ENCODE measurements at places on chromosomes 5 and 9.

GRCh38 chr9:114844766-114845165, 38.9 kb upstream of the TNFSF15 start:
- no peak for DNase-seq

DNA sequence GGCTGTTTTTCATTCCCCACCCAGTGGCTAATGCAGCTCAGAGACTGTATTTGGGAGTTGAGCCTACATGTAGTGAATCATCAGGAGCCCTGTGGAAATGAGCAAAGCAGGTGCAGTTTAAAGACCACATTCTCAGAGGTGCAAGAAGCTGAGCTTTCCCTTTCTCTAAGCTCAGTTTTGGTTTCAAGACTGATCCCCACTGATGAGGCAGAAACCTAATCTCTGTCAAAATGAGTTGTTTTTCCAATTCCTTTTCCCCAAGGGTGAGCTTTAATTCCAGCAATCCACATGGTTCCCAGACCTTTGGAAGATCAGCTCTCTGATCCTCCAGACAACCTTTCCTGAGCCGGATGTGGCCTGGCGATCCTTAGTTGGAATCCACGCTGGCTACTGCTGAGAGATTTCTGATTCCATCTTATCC, 420.5 kb downstream of the EBF1 start:
- no peak for DNase-seq

DNA sequence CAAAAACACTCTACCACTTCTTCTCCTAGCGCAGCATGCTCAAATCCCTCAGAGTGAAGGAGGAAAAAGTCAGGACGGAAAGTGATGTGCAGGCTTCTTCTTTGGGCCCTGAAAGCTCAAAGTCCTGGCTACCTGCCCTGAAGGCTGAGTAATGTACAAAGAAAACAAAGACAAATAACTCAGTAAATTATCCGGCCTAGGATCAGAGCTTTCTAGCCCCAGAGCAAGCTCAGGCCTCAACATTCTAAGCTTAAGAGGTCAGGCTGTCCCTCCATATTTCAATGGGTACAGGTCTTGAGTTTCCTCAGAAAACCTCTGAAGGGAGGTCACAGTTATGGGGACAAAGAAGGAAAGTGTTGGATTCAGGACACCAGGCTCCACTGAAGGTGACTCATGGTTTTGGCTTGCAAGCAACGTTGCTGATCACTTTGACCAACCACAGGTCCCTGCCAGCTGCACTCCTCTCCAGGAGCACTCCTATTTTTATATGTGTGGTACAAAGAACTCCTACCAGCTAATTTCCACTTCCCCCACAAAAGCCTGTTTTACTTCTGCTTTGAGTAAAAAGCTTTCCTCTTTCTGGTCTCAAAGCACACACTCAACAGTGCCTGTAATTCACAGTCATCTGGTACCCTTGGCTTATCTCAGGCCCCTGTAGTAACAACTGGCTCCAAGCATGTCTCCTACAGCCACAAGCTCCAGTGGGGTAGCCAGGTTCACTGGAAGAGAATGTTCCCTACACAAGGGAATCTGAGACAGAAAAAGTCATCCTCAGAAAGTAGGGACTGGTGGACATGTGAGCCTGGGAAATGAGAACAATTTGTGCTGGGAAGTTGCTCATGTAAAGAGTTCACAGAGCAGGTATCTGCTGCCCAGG, 115.7 kb downstream of the UGCG start:
- peak; percentile 62 for DNase-seq

DNA sequence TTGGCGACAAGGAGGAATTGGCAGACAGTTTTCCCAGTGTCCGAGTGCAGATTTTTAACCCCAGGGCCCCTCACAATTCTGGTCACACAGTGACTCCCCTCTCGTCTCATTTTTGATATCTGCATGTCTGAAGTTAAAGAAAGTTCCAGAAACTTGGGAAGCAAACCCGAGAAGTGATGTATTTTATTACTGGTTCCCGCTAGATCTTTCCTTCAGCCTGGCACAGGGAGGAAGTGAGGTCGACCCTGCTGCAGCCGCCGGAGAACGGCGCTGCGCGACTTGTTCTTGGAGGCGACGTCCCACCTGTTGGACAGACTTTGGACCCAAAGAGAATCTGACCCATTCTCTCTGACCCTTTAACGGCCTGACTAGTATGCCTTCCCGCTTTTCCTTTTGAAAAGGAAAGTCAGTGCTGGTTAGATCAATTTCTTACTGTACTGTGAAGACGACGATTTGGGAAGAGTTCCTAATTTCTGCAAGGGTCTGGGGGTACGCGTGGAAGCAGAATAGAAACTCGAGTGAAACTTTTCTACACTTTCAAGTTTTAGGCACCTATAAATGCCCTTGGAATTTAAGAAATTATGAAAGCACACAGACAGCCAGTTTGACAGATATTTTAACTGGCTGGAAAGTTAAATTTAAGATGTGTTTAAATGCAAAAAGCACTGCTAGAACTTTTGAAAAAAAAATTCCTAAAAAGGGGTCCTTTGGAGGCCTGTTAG, 744 bp downstream of the OTULIN start:
- DNase-seq = peak; percentile 49

DNA sequence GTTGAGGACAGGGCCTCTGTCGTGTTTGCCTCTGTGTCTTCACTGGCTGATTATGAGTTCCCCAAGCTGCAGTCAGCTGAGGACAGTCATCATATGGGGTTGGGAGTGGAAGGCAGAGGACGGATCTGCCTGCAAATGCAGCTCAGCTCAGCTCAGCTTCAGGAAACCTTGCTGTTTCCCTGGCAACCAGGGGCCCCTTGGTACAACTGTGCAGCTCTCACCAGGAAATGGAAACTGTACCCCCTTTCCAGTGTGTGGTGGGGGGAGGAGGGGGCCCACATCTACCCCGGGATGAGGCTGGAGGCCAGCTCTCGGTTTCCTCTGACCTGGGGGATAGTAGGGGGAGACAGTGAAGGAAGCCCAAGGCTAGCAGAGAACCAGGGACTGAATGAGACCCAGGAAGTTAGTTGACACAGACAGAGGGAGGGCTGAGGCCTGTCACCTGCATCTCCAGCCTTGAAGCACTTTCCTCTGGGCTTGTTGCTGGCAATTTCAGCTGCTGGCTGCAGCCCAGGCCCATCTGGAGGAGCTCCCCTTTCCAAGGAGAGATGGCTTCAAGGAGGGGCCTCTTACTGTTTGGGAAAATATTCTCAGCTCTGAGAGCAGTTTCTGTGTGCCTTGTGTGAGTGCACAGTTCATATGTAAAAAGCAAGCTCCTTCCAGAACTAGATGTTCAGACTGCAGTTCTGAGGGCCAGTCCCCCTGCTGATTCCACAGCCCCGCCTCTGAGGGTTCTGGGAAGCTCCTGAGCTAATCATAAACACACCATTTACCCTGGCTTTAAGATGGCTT, 6.9 kb downstream of the ANXA6 start:
- peak; percentile 80 for DNase-seq

DNA sequence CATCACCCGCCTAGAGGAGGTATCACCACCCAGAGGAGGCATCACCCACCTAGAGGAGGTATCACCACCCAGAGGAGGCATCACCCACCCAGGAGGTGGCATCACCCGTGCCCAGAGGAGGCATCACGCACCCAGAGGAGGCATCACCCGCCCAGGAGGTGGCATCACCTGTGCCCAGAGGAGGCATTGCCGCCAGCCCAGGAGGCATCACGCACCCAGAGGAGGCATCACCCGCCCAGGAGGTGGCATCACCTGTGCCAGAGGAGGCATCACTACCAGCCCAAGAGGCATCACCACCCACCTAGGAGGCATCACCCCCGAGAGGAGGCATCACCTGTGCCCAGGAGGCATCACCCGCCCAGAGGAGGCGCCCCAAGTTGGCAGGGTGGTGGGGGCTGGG, 2.6 kb downstream of the NOTCH1 start:
- no peak for DNase-seq

All from stimulated activated CD4-positive, alpha-beta T cell treated with anti-CD3 and anti-CD28 coated beads, Interleukin-15, amount 100 ng/mL, for 24 hours (primary cell).